SK-N-SH (cell line): ENCODE measurements at places on chromosomes 5 and 9.

- H3K36me3 ChIP-seq = no peaks in the 10 kb centered on the region
- H3K27me3 ChIP-seq = no peaks in the 10 kb centered on the region
- no peak overlapping the region for H3K4me3 ChIP-seq
Measured at GRCh38 chr5:119745976-119746375, 116.6 kb downstream of the FAM170A start.

DNA sequence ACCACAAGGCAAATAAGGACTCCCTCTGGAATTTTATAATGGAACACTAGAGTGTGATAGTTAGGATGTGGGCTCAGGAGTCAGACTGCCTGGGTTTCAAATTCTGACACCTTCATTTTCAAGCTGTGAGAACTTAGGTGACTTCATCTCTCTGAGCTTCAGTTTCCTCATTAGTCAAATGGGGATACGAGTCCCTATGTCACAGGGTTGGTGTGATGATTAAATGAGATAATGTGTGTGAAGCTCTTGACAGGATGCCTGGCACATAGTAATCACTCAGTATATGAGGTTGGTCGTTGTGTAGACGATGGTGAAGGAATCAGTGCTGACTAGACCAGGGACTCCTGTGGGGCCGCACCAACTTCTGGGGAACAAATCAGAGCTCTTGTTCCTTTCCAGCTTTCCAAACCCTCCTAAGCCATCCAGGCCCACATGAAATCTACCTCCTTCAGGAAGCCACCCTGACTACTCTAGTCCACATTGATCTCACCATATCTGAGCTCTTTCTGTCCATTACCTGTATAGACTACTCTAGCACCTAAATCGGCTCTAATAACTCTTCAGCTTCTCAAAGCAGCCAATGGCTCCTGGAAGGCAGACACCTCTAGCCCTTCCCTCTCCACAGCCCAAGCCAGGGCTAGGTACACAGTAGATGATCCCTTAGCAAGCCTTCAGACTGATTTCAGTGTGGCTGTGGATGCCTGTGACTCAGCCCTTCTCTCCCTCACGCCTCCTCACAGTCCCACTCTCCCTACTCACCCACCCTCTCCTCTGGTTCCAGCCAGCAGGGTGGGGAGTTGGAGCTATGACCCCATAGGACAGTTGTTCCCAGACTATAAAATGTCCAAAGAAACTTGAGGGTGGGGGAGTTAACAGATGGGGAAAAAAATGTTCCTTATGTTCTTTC is 2.5 kb upstream of the TCF7 start:
- DNase-seq = no peak
- no peak overlapping the region for H3K27ac ChIP-seq
- H3K27me3 ChIP-seq = no peaks in the 10 kb centered on the region
- H3K4me3 ChIP-seq = no peak overlapping the region
- peaks cover 76% of the 10 kb centered on the region for H3K4me1 ChIP-seq

DNA sequence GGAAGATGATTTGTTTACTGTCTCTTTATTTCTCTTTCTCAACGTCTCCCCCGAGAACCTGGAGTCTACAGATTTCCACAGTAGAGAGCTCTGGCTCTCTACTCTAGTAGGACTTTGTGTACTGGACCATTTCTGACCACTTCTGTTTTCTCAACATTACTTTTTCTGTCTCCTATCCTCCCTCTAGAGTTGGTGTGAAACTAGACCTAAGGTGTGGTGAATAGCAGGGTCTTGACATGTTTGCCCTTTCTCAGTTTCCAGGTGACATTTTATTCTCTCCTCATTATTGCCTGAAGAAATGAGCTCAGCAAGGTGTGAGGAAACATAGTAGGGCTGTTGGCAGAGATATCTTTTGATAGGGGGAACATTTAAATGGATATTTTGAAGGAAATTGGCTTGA is 62.1 kb upstream of the IL6ST start:
- H3K36me3 ChIP-seq = no peaks in the 10 kb centered on the region
- H3K27ac ChIP-seq = no peak overlapping the region
- DNase-seq = no peak
- no peak overlapping the region for H3K4me3 ChIP-seq

- peaks cover 80% of the 10 kb centered on the region for H3K27me3 ChIP-seq
- DNase-seq = no peak
- no peaks in the 10 kb centered on the region for H3K4me1 ChIP-seq
- no peak overlapping the region for H3K27ac ChIP-seq
- no peak overlapping the region for H3K4me3 ChIP-seq
Measured at GRCh38 chr5:1366514-1366913, 21.6 kb upstream of the CLPTM1L start.

- no peaks in the 10 kb centered on the region for H3K36me3 ChIP-seq
- no peak overlapping the region for H3K4me3 ChIP-seq
- no peak for DNase-seq
- peaks cover 5% of the 10 kb centered on the region; the same call in 1 of the 2 replicates for H3K27me3 ChIP-seq
- H3K4me1 ChIP-seq = no peaks in the 10 kb centered on the region
Measured at GRCh38 chr5:136638084-136638483, 272.7 kb upstream of the TRPC7 start.

- H3K27me3 ChIP-seq = no peaks in the 10 kb centered on the region
- peaks cover 27% of the 10 kb centered on the region; the same call in 1 of the 2 replicates for H3K4me1 ChIP-seq
- no peak overlapping the region for H3K27ac ChIP-seq
Measured at GRCh38 chr5:137278476-137278875, 220.7 kb downstream of the SPOCK1 start.

- peak overlapping the region; percentile 83 for H3K27ac ChIP-seq
- peaks cover 15% of the 10 kb centered on the region for H3K4me1 ChIP-seq
- no peak for DNase-seq
- H3K36me3 ChIP-seq = no peaks in the 10 kb centered on the region
Measured at GRCh38 chr9:87122947-87123685, 175.8 kb upstream of the GAS1 start.

- DNase-seq = no peak
- H3K4me3 ChIP-seq = no peak overlapping the region
- no peaks in the 10 kb centered on the region for H3K36me3 ChIP-seq
- H3K27me3 ChIP-seq = no peaks in the 10 kb centered on the region
- H3K27ac ChIP-seq = no peak overlapping the region
Measured at GRCh38 chr5:25891691-25892090, 1146.7 kb downstream of the CDH9 start.
